Mucosa of gallbladder (tissue), 1 donor: ENCODE measurements at places on chromosomes 2 and 18. TPM values are rescaled to one million over a fixed set of nuclear protein-coding genes. Genes with fewer than 3 reads are reported as not detected.

SIGLEC15 gene
- total RNA-seq: 4.7 TPM

PROKR1 gene
- not detected for total RNA-seq

FAM124B gene
- 1.2 TPM for total RNA-seq

LDLRAD4 gene
- 51.0 TPM for total RNA-seq

PRSS56 gene
- total RNA-seq: not detected

UGT1A3 gene
- total RNA-seq: 0.86 TPM

CNTNAP5 gene
- 31.7 TPM for total RNA-seq

CAVIN2 gene
- total RNA-seq: 138 TPM

ATAD2B gene
- total RNA-seq: 16.3 TPM

FKBP1B gene
- 23.0 TPM for total RNA-seq

CIB4 gene
- total RNA-seq: not detected

POMC gene
- total RNA-seq: 6.8 TPM

ZSWIM2 gene
- total RNA-seq: not detected

FZD7 gene
- 10.4 TPM for total RNA-seq

FAM237A gene
- total RNA-seq: not detected

VWC2L gene
- not detected for total RNA-seq

RFX8 gene
- 0.29 TPM for total RNA-seq

MC5R gene
- not detected for total RNA-seq

ACAA2 gene
- total RNA-seq: 84.2 TPM

SALL3 gene
- 0.17 TPM for total RNA-seq

CYP27C1 gene
- 0.26 TPM for total RNA-seq

COLEC11 gene
- total RNA-seq: 79.0 TPM

NYAP2 gene
- 0.06 TPM for total RNA-seq

PAX8 gene
- total RNA-seq: 3.5 TPM

SPDYA gene
- 0.89 TPM for total RNA-seq

LOXHD1 gene
- 0.12 TPM for total RNA-seq

DNAJC27 gene
- 6.1 TPM for total RNA-seq

DUSP2 gene
- 11.3 TPM for total RNA-seq

TGFBRAP1 gene
- total RNA-seq: 19.1 TPM

CLIP4 gene
- 37.2 TPM for total RNA-seq

FER1L5 gene
- 1.1 TPM for total RNA-seq

ALPG gene
- total RNA-seq: not detected

IL37 gene
- total RNA-seq: 0.29 TPM

GAL3ST2 gene
- 26.4 TPM for total RNA-seq

COQ10B gene
- 22.7 TPM for total RNA-seq

RNF125 gene
- total RNA-seq: 6.1 TPM

ANKRD30B gene
- not detected for total RNA-seq

PTPRN gene
- 0.60 TPM for total RNA-seq

ANKRD23 gene
- total RNA-seq: 6.9 TPM

C1QL2 gene
- total RNA-seq: not detected

CFAP221 gene
- 5.4 TPM for total RNA-seq

ITM2C gene
- 195 TPM for total RNA-seq
